ENCODE measurements at places on chromosomes 12 and 14.

DNA sequence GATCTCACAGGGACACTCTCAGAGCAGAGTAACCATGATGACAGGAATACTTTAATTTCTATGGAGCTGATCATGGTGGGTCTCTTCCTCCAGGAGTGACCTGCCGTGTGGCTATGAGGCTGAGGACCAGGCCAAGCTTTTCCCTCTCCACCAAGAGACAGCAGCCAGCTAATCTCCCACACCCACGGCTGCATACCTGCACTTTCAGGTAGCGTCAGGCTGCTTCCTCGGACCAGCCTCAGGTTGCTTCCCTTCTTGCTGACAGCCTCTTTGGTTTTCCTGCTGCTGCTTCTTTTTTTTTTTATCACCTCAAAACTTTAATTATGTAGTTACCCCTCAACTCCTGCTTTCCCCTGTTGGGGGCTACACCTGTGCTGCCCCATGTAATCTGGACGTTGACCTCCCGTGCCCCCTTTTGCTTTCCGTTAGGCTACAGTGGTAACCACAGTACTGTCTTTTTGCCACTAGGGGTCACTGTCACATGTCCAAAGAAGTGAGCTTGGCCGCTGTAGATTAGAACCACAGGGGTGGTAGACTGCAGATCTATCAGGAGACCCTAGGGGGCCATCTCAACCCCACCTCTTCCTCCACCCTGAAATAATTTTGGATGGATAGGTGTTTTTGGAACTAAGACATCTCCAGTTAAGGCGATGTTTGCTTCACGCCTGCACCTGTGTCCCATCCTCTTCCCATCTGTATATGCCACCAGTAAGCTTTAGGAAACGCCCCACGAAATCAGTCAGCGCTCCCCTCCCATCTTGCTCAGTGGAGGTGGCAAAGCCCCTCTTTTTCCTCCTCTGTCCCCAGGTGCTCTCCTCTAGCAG lies 7.8 kb upstream of the PIP4K2C start:
- DNase-seq: peak; percentile 76

DNA sequence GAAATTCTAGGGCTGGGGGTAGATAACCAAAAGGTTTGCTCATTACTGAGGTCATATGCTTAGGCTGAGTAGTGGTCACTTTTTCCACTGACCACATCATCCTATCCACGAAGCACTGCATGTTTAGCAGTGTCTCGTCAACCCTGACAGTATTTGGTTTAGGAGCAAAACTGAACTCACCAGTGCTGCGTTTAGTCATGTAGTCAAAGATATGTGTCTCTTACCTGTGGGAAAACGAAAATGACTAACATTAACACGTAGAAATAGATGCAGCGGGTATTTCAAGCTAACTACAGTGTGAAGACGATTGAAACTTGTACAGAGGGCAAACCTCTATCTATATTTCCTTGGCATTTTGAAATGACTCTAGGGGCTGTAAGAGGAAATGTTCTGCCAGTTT lies 34.6 kb downstream of the MTHFD1 start:
- no peak for DNase-seq

DNA sequence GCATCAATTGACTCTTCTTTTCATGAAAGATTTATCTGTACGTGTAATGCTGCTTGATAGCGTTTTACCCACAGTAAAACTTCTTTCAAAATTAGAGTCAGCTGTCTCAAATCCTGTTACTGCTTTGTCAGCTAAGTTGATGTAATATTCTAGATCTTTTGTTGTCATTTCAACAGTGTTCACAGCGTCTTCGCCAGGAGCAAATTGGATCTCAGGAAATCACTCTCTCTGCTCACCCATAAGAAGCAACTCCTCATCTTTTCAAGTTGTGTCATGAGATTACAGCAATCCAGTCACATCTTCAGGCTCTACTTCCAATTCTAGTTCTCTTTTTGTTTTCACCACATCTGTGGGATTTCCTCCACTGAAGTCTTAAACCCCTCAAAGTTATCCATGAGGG lies 9.5 kb downstream of the PCNX1 start:
- no peak for DNase-seq

GRCh38 chr12:52020539-52021336 lies 14.0 kb downstream of the TAMALIN start:
- DNase-seq: no peak

GRCh38 chr14:90750191-90750590 lies 66.0 kb downstream of the TTC7B start:
- DNase-seq: no peak

GRCh38 chr14:57317248-57317833 lies 48.6 kb downstream of the AP5M1 start:
- DNase-seq: peak; percentile 84

- no peak for DNase-seq
Measured at GRCh38 chr12:121939186-121939585, 20.8 kb downstream of the CFAP251 start.

DNA sequence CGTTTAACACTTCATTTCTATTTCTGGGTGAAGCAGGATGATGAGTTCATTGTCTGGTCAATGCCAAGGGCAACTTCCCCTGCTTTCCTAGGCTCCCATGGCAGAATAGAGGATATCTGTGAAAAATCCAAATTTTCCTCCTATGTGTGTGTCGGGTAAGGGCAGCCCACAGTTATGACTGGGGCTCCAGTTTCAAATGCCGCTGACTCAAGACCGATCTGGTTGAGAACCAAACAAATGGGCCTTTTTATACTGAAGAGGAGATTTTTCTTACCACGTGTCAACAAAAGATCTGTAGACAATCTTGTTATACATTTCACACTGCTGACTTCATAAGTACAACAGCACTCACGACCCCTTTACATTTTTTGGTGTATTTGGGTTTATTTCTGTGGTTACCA lies 120.8 kb downstream of the CHST11 start:
- no peak for DNase-seq

- no peak for DNase-seq
Measured at GRCh38 chr12:18868717-18869116, 130.8 kb downstream of the CAPZA3 start.

GRCh38 chr12:119668324-119668841 lies 450 bp downstream of the PRKAB1 start:
- DNase-seq: no peak

- no peak for DNase-seq
Measured at GRCh38 chr12:19529951-19530636, 90.8 kb downstream of the AEBP2 start.

- DNase-seq: no peak
Measured at GRCh38 chr14:52081964-52082363, 13.1 kb upstream of the NID2 start.

DNA sequence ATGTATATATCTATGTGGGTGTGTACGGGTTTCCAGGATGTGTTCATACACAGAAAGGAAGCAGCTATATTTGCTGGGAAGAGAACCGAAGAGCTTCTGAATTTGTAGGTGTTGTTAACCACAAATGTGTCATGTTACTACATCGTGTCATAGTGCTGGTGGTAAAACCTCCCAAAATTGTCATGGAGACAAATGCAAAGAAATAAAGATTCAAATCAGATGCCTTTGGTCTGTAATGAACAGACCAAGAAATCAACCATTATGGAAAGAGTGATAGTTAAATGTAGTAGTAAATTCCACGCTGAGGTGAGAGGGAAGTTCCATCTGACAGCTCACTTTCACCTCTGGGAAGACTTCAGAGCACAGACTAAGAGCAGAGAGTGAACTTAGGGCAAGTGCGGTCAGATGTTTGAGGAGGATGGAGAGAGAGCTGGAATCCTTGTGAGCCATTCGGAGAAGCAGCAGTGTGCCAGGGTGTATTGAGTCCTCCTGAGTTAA lies 487.5 kb downstream of the TMEM121 start:
- no peak for DNase-seq

DNA sequence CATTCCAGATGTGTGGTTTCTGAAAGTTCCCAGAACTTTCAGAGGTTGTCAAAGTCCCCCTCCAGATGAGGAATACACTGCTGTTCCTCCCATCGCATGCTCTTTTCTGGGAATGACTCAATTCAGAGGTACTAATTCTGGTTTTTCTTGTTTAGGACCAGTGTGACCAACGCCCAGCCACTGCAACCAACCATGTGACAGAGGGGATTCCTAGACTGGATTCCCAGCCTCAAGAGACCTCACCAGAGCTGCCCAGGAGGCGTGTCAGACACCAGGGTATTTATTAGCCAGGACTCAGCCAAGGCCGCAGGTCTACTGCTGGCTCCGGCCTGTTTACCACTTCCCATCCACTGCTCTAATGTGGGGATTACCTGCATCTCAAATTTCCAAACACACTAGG lies 24.2 kb downstream of the TRAFD1 start:
- no peak for DNase-seq

DNA sequence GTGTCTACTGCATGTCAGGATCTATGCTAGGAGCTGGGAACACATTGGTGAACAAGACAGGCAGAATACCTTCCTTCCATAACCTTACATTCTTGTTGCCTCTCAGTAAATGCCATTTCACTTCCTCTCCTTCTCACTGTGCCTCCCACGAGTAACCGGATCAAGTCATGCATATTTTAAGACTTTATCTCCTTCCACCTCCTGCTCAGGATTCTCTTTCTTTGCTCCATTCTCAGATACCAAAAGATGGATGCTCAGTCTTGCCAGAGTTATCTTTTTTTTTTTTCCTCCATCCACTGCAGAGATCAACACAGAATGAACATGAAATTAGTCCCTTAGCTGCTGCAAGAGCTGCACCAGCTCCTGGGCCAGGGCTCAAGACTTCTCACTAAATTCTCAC lies 20.0 kb upstream of the APPL2 start:
- DNase-seq: no peak

All from midbrain (tissue), 1 donor.